Epithelial cell of esophagus (primary cell): ENCODE measurements at places on chromosomes 7 and 10.
A peak's percentile ranks its signal among the peaks of the same experiment; 100 is the strongest.

- DNase-seq = no peak
Observed at GRCh38 chr10:29124864-29125263, 164.0 kb upstream of the LYZL1 start.

GRCh38 chr10:77289027-77289501, 348.5 kb downstream of the KCNMA1 start:
- DNase-seq = no peak

GRCh38 chr7:36690514-36691187, 33.6 kb downstream of the AOAH start:
- no peak for DNase-seq

DNA sequence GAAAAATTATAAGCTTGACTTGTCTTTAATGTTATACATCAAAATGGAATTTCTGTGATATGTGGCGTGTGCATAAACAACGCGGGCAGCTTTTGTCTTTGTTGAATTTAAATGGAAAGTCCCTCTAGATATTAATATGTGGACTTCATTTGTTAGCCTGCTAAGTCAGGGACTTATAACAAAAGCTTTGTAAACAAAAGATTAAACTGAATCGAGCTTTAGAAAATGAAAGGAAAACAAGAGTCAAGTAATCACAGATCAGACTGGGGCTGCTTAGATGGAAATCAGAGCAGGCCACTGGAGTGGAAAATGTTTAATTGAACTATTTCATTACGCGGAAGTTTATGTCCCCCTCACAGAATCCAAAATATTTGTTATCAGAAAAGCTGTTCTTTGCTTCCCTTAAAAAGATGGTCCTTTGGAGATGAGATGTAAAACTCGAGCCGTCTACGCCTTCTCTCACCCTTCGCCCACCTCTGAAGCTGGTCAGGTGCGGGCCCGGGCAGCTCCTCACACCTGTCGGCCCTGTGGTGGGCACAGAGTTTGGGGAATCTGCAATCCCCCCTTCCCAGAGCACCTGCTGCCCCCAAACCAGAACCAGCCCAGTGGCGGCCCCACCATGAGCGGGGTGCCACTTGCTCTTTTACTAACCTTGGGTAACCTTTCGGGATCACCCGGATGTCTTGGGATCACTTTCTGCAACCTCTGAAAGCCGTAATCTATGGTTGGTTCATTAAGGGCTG, 116.2 kb downstream of the EBF3 start:
- no peak for DNase-seq

GRCh38 chr7:71851776-71852498, 560.2 kb downstream of the CALN1 start:
- DNase-seq = no peak

DNA sequence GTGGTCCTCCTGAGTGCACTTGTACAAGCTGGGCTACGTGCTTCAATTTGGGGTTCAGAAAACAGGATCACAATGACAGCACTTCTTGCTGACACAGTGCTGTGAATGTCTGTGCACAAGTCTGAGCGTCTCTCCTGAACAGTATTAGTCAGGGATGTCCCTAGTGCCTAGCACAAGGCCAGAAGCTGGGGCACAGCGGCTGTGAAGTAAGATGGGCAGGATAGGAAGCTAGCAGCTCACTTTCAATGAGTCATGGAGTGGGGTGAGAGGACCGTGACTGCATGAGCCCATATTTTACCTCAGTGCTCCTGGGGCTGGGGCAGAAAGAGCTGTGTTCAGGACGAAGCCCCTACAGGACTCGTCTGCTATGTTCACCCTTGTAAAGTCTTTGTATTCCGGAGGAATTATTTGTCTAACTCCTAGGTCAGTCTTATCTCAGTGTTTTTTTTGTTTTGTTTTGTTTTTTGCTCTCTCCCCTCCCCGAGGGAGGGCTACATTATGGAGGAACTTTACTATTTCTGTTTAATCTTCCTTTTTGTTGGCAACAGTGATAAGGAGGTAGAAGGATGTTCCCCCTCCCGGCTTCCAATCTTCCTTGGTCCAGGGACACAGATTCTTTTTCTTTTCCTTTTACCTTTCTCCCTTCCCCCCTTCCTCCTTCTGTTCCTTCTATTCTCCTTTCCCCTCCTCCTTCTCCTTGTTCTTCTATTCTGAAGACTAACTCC, 2.8 kb upstream of the LRMDA start:
- peak; percentile 95 for DNase-seq

DNA sequence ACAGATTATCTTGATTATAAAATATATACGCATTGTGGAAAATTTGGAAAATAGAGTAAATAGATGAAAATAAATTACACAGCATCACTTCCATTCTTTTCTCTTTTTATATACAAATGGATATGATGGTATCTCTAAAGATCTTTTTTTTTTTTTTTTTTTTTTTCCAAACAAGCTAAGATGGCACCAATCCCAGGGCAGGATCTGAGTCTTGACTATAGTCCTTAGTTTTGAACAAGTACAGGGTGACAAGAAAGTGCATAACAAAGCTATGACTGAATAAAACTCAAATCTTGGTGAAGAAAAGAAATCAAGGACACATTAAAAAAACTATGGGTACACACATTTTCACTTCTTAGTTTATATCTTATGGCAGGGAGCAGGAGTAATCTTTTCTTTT, 42.6 kb upstream of the FAM133B start:
- no peak for DNase-seq

DNA sequence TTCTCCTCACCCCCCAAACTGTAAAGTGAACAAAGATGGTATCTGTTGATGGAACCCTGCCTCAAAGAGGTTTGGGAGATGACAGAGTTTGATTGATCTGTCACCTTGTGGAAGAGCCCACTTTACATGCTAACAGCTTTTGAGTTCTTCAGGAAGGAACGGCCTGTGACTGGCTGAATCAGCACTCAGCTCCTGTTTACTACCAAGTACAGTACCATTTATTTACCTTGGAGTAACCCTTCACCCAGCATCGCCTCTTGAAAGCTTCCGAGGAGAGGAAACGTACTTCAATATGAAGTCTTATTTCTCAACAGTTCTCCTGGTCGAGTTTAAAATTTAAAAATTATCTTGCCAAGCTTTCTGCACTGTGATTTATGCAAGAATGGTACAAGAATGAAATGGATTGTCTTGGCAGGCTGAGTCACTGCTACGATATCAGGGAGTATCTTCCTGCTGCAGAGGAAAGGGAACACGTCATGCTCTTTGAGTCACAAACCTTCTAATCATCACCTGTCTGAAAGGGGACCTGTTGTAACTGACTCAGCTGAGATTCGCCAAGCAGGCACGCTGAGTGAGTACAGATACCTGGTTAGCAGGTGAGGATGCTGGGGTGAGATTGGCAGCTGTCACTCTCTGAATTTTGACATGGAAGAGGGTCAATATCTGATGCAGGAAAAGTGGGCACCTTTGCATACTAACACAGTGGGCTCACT, 30.1 kb downstream of the KLF6 start:
- peak; percentile 100 for DNase-seq

DNA sequence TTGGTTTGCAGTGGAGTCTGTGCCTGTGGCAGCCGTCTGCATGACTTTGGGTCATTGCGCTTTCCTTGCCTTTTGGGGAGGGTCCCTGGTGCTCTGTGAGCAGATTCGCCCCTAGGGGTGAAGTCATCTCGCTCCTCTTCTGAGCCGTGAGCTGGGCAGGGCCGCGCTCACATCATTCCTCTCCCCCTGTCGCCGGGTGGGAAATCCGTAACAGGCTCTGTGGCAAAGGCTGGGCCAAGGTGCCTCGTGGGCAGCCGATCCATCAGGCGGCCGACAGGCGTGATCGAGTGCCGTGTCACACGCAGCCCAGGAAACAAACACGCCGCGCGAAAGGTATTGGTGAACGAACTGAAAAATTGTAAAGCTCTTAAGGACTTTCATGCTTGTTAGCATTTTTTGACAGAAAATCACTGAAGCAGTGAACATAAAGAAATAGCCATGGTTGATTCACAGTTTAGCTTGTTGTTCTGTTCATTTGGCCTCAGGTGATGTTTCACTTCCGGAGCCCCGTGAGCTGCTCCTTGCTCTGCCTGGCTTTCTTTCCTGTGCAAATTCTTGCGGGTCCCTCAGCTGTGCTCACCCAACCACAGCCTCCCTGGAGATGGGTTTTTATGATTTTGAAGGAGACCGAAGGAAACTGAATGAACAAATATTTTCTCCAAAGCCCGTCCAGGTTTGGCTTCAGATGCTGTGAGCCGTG, 122.1 kb downstream of the NKX6-2 start:
- DNase-seq = peak; percentile 69

DNA sequence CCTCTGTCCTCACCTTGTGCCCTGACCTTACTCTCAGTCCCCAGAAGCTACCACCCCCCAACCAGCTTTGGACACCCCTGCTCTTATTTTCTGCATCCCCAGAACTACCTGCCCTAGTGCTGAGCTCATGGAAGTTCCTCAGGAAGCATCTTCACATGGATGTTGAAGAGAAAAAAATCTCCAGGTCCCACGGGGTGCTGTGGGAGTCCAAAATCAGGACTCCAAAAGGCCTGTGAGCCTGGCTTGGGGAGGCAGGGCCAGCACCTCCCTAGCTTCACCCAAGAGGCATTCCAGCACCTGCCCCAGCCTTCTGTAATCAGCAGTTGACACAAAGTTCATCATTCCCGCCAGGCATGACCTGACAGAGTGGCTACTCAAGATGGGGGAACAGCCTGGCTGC, 20.7 kb upstream of the GDF10 start:
- DNase-seq = no peak

DNA sequence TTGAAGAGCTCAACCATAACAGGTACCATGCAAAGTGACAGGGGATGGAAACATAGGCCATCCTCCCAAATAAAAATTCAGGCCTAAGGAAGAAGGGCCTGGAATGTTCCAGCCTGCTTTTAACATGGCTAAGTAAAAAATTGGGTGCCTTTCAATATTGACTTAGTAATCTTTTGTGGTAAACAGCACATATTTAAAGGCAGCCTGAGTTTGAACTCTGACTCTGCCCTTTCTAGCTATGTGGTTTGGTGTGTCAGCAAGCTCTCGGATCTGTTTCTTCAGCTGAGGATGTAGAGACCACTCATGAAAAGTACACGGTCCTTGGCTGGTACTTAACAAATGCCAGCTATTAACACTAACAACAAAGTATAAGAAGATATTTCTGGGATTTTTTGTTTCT, 191.8 kb upstream of the CDCA7L start:
- no peak for DNase-seq

- peak; percentile 65 for DNase-seq
Observed at GRCh38 chr10:29926693-29927048, 132.7 kb downstream of the JCAD start.

- no peak for DNase-seq
Observed at GRCh38 chr10:88458209-88458608, 124.9 kb downstream of the RNLS start.

DNA sequence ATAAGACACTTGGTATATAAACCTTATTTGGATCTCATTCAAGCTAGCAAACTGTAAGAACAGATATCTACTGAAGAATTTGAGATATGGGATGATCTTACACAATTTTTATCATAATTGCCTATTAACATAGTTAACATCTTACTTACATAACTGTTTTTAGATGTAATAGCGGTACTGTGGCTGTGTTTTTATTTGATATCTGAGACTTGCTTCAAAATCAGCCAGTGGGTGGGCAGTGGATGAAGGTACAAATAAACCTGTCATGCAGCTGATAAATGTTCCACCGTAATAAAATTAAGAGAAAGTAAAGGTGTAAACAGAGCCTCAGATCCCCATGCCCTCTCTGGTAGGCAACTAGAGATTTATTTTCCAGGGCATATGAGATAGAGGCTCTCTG, 28.4 kb upstream of the PTPRN2 start:
- DNase-seq = no peak

DNA sequence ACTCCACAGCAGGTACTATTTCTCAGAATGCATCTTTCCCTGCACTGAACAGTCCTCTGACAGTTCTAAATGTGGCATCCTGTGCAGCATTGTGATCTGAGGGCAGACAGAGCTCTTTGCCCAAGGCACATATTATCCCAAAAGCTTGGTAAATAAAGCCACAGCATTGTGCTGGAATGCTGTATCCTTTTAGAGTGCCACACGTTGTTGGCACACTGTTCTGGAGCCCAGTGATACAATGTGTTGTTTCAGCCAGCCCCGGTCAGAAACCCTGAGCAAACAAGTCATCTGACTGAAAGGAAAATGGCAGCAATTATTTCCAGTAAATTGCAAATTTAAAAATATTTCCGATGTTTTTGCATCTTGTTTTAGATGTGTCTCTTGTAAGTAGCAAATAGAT, 45.4 kb downstream of the NAMPT start:
- peak; percentile 27 for DNase-seq

DNA sequence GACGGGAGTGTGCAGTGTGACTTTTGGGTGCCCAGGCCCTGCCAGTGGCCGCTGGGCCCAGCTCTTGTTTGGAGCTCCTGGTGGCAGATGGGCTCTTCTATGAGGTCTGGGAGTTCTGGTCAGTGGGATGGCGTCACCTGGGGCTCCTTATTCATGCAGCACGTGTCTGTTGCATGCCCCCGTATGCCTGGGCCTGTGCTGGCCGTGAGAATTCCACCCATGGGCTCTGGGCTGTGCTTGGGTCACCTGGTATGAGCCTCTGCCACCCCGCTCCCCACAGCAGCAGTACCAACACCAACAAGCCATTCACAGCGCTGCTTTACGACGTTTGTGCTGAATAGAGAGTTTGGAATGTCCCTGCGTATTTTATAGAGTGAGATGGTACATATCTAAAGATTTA, 27.1 kb downstream of the INPP5A start:
- DNase-seq = no peak

DNA sequence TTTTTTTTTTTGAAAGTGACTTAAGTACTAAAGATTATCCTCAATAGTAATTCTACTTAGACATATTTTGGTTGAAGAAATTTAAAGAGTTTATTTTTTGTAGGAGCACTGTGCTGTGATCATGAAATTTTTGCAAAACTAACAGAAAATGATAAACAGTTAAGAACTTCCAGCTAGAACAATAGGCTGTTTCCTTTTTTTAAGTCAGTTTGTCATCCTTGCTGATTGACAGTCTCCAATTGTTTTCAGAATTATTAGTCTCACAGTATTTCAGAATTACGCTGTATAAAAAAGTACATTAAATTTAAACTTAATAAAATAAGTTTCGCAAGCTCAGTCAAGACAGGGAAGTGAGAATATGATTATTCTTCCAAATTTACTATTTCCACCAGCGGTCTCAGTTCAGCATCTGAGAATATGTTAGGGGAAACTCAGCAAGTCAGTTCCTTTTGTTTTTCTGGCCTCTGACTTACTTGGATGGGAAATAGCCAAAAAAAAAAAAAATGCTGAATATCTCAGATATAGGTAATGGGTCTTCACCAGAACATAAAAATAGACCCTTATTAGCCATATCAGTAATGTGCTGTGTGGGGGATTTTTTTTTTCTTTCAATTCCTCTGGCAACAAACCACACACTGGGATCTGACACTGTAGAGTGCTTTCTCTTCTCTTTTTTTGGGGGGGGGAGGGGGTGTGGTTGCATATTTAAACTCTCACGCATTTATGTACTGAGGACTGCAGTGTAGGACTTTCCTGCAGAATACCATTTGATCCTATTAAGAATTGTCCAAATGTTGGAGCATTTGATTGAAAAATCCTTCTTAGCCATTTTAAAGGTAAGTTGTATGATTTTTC, at the start of gene CD36:
CD36 (plus strand) TSS at position 732 of the 855 bp plus-strand sequence. CDS start 8,099 bp downstream, outside the sequence.
- no peak for DNase-seq

- DNase-seq = no peak
Observed at GRCh38 chr10:132176623-132177500, 9.9 kb upstream of the DPYSL4 start.

- DNase-seq = no peak
Observed at GRCh38 chr7:112868609-112869008, 78.4 kb upstream of the TMEM168 start.
